ENCODE measurements at places on chromosomes 11 and 22. TPM values are rescaled to one million over a fixed set of nuclear protein-coding genes. Genes with fewer than 3 reads are reported as not detected.

DNA sequence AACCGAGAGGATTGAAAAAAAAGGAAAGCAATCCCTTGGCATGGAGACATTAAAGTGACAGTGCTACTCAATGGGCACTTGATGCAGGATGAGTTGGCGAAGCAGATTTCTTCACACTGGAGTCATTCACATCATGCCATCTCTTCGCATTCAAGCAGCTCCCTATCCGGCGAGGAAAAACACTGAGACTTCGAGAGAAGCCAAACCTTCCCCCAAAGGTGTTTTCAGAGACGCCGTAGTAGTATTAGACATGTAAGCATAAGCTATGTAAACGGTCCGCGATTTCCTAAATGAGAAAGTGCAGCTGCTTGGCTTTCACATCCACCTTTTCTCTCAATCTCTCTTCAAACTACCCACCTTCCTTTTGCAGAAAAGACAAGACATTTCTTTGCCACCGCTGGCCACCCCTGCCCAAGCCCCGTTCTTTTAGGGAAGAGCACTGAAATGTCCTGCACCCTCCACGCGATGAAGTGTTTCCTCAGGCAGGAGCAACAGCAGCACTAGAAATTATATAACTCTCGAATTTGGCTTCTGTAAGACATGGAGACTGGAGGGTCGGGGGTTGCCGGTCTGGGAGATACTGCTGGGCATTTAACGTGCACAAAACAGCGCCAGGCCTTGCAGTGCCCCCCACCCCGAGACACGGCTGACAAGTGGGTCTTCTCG, at the start of gene DLG2:
TSS of gene DLG2 (minus strand) at position 13 of the 666 bp plus-strand sequence.
- DNase-seq, result peak; percentile 25

GRCh38 chr11:115244296-115244695, 259.9 kb downstream of the CADM1 start:
- DNase-seq, result no peak

GRCh38 chr11:106281455-106282173, 204.2 kb downstream of the AASDHPPT start:
- DNase-seq, result no peak

DNA sequence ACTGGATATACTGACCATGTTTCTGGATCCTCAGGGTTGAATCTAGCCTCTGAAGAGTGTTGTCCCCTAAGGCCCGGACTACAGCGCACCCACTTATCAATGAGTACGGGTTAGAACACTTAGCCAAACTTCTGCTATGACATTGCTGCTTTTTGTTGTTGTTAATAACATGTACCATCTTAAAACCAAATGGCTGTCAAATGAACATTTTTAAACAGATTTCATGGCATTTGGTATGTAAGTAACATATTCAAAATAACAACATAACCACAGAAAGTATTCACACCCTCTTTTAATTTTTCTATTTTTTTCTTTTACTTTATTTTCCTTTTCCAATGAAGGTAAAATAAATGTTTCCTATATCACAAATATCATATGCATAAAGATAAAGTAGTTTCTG, 1292.5 kb upstream of the TENM4 start:
- DNase-seq, result no peak

- DNase-seq, result peak; percentile 52
Observed at GRCh38 chr11:17333799-17334586, 17.6 kb upstream of the NCR3LG1 start.

DNA sequence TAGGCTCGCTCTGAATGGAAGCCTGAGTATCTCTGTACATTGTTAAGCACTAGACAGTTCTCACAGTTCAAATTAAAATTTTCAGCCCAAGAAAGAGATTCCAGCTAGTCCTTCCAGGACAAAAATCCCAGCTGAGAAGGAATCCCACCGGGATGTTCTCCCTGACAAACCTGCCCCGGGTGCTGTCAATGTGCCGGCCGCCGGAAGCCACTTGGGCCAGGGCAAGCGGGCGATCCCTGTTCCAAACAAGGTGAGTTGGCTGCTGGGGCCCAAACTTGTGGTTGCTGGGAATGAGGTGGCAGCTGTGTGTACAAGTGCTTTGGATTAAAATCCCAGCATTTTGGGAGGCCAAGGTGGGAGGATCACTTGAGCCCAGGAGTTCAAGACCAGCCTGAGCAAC, 15.4 kb downstream of the GTSE1 start:
- no peak for DNase-seq

The CALCA gene
- not detected for total RNA-seq

The OR8A1 gene
- not detected for total RNA-seq

Measured in activated CD8-positive, alpha-beta T cell treated with anti-CD3 and anti-CD28 coated beads, Interleukin-2, amount 10 ng/mL, durations not matched to agents 7 days and 5 days (primary cell).